ENCODE measurements at places on chromosomes 5 and 9.

DNA sequence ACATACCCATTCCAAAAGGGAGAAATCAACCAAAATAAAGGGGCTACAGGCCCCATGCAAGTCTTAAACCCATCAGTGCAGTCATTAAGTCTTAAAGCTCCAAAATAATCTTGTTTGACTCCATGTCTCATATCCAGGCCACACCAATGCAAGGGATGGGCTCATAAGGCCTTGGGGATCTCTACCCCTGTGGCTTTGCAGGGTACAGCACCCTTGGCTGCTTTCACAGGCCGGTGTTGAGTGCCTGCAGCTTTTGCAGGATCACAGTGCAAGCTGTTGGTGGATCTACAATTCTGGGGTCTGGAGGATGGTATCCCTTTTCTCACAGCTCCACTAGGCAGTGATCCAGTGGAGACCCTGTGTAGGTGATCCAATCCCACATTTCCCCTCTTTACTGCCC is 5.0 kb upstream of the SPINK14 start:
- DNase-seq: no peak

GRCh38 chr5:75040973-75041372 is 11.4 kb downstream of the GCNT4 start:
- no peak for DNase-seq

GRCh38 chr5:14173377-14174229 is 30.5 kb downstream of the TRIO start:
- DNase-seq: no peak

GRCh38 chr5:55918087-55919035 is 67.2 kb downstream of the IL31RA start:
- no peak for DNase-seq

DNA sequence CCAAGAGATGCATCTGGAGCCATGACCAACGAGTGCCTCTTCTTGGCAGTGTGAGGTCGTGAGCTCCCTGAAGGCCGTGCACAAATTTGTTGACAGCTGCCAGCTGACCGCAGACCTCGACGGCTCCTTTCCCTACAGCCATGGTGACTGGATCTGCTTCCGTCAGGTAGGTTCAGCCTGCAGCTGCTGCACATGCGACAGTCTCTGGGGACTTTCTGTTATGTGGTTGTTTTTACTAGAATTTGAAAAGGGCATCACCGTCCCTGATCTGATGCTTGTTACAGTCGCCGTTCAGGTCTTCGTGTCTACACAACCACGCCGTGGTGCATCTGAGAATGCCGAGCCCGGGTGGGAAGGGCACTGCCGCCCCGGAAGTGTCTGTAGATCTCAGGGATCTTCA is 36.5 kb upstream of the LRRC14B start:
- no peak for DNase-seq

DNA sequence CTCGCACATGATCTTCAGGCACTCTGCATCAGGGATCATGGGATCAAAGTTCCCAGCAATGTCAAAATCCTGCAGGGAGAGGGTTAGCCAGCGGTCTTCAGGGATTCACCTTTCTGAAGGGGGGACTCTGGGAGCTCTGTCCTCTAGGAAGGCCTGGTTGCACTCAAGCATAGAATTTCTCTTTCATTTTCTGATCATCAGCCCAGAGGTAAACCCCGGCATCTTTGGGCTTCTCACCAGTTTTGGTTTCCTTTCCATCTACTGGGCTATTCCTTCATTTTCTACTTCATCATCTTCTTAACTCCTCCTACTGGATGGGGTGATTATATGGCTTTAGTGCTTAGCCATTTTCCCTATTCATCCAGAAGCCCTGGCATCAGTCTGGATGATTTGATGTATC is 4.6 kb upstream of the DND1 start:
- no peak for DNase-seq

Data from NCI-H187 (cell line).